Aorta (tissue), 5 donors: ENCODE measurements at places on chromosomes 6 and 20. TPM values are rescaled to one million over a fixed set of nuclear protein-coding genes. Genes with fewer than 3 reads are reported as not detected.

DNA sequence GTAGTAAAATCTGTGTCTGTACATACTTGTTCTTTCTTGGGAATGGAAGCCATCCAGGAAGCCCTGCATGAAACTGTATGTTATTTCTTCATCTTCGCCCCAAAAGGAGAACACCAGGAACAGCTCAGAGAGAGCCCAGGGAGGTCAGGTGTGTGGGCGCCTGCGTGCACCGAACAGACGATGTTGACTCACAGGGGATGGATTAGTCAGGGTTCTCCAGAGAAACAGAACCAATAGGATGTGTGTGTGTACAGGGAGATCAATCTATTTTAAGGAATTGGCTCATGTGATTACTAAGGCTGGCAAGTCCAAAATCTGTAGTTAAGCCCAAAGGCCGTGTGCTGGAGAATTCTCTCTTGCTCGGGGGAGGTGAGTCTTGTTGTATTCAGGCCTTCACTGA lies 45.7 kb downstream of the RNASET2 start:
- no peaks in the 10 kb centered on the region for H3K4me1 ChIP-seq
- no peaks in the 10 kb centered on the region for H3K27me3 ChIP-seq
- no peak for DNase-seq
- H3K27ac ChIP-seq = no peak overlapping the region
- no peak overlapping the region for H3K4me3 ChIP-seq
- no peaks in the 10 kb centered on the region for H3K36me3 ChIP-seq

DNA sequence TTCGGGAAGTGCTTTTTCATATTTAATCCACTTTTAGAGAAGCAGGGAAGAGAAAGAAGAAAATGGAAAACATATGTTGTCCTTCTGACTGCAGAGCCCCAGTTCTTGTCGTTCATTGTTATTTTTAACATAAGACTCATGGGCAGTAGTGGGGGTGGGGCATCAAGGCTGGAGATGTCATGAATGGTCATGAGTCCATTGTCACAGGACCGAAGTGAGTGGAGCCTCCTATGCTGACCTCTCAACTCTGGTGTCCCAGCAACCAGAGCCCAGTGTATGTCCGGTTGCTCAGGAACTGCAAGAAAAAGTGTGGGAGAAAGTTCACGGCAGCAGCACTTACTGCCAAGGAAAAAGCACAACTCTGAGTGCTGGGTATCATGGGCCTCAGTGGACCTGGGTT lies 108.6 kb downstream of the BANF2 start:
- no peaks in the 10 kb centered on the region for H3K27me3 ChIP-seq
- H3K36me3 ChIP-seq = no peaks in the 10 kb centered on the region
- H3K4me1 ChIP-seq = no peaks in the 10 kb centered on the region
- no peak overlapping the region for H3K27ac ChIP-seq
- H3K4me3 ChIP-seq = no peak overlapping the region

DNA sequence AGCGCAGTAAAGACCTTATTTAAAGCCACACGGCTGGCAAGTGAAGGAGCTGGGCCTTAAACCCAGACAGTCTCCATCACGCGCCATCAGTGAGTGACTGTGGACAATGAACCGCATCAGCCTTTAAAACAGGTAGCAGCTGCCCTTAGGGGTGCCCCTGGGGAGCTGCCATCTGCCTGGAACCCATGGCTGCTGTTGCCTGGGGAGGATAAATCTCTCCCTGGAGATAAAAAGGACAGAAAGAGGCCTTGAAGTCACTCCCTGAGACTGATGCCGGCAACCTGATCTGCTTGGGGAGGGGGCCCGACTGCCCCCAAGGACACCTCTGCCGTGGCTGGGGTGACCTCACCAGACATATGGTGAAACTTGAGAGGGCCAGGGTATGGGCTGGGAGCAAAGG lies 73.5 kb downstream of the PREX1 start:
- DNase-seq = peak; percentile 36
- H3K4me1 ChIP-seq = no peaks in the 10 kb centered on the region
- H3K27ac ChIP-seq = no peak overlapping the region
- H3K4me3 ChIP-seq = no peak overlapping the region
- no peaks in the 10 kb centered on the region for H3K27me3 ChIP-seq

DNA sequence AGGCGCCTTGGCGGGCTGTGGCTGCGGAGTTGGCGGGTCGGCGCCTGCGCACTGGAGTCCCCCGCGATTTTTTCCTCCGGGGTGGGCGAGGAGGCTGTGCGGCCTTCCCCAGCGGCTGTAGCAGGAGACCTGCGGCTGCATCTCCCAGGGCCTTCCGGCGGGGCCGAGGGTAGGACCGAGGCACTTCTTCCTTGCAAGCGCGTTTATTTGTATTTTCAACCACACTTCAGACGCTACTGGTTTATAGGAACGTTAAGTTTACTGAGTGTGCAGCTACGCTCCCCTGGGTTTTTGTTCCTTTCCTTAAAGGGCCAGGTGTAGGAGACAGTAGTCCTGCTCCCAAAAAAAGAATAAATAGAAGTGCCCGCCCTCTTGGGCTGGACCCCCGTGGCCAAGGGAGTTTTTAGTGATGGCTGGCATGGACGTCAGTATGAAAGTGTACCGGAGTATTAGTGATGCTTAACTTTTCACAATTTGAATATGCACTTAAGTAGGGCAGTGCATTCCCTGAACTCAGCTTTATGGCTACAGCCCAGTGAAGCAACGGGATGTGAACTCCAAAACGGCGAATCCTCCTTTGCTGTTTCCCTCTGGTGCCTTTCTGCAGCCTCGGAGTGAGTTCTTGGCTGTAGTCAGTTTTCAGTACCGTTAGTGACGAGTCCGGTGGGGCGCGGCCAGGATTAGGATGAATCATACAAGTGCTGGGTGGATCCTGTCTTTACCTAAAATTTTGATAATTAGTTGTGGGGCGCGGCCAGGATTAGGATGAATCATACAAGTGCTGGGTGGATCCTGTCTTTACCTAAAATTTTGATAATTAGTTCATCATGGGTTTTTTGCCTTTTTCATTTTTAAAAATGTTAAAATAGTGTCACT lies 1.0 kb upstream of the FBXO5 start:
- no peaks in the 10 kb centered on the region for H3K4me1 ChIP-seq
- H3K27ac ChIP-seq = peak overlapping the region; percentile 90
- no peaks in the 10 kb centered on the region for H3K27me3 ChIP-seq
- no peaks in the 10 kb centered on the region for H3K36me3 ChIP-seq
- peak overlapping the region; percentile 87 for H3K4me3 ChIP-seq

DNA sequence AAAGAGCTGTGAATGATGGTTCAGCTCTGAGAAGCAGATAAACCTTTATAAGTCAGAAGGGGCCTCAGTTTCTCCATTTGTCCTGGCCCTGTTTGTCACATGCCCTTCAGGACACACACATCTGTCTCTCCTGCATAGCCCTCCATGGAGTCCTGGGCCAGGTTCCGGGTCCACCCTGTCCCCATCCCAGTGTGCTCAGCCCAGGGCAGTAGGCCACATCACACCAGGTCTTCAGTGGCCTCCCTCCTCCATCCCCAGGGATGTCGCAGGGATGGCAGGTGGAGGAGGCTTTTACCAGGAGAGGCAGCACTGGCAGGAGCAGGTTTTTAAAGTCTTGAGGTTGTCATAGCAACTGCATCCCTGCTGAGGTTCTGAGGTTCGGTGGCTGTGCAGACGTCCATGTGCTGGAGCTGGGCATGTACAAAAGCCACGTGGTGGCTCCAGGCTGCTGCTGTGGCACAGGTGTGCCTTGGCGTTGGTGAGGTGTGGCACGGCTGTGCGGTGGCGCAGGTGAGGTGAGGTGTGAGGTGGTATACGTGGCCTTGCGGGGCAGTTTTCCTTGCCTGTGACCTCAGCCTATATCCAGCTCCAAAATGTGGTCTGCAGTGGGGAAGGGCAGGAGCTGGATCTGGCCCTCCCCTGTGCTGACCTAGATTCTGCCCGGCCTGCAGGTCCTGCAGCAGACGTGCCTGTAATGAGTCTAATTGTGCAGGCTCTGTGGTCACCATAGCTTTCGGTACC lies 8.0 kb upstream of the NPBWR2 start:
- no peaks in the 10 kb centered on the region for H3K4me1 ChIP-seq
- no peaks in the 10 kb centered on the region for H3K27me3 ChIP-seq
- peak; percentile 63 for DNase-seq
- H3K36me3 ChIP-seq = no peaks in the 10 kb centered on the region
- no peak overlapping the region for H3K4me3 ChIP-seq

GRCh38 chr6:15547400-15547799 lies 115.4 kb downstream of the DTNBP1 start:
- H3K36me3 ChIP-seq = no peaks in the 10 kb centered on the region
- H3K27ac ChIP-seq = no peak overlapping the region
- H3K27me3 ChIP-seq = no peaks in the 10 kb centered on the region
- peaks cover 5% of the 10 kb centered on the region for H3K4me1 ChIP-seq
- H3K4me3 ChIP-seq = no peak overlapping the region
- DNase-seq = no peak

- H3K4me3 ChIP-seq = no peak overlapping the region
These were observed 1092.0 kb upstream of the MAP3K7 start for GRCh38 chr6:91678679-91679446.

DNA sequence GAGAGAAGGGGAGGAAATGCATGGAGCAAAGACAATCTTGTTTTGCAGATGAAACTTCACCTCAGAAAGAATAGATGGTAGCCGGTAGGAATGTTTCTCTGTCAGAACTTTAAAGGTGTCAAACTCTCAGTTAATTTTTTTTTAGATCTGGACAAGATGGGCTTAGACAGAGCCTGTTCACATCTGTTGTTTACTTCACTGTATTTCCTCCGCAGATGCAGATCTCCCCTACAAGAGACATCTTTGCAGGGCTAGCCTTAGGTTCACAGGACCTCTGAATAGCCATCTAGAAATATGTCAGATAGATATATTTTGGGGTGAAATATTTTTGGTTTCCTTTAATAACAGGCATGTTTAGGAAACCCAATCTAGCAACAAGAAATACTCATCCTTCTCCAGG lies 12.1 kb upstream of the ZBP1 start:
- H3K36me3 ChIP-seq = no peaks in the 10 kb centered on the region
- no peaks in the 10 kb centered on the region for H3K4me1 ChIP-seq
- no peaks in the 10 kb centered on the region for H3K27me3 ChIP-seq
- no peak overlapping the region for H3K4me3 ChIP-seq
- DNase-seq = no peak

DNA sequence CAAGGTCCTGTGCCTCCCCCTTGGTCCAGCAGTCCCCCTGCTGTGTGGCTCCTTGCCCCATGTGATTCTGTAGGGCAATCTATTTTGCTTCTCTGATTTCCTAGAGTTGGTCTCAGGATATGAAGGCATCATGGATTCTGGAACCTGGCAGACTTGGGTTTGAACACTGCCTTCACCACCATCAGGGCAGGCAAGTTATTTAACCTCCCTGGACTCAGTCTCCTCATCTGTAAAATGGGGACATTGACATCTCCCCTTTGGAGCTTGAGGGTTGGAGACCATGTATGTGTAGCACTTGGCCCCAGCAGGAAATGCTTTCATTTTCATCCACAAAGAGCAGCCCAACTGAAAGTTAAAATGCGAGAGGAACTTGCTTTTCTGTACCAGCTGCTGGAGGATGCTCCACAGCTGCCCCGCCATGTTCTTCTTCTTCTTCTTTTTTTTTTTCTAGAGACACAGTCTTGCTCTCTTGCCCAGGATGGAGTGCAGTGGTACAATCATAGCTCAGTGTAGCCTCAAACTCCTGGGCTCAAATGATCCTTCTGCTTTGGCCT lies 6.7 kb downstream of the TOX2 start:
- DNase-seq = no peak
- no peak overlapping the region for H3K4me3 ChIP-seq
- H3K27me3 ChIP-seq = no peaks in the 10 kb centered on the region
- no peaks in the 10 kb centered on the region for H3K36me3 ChIP-seq
- H3K4me1 ChIP-seq = no peaks in the 10 kb centered on the region

DNA sequence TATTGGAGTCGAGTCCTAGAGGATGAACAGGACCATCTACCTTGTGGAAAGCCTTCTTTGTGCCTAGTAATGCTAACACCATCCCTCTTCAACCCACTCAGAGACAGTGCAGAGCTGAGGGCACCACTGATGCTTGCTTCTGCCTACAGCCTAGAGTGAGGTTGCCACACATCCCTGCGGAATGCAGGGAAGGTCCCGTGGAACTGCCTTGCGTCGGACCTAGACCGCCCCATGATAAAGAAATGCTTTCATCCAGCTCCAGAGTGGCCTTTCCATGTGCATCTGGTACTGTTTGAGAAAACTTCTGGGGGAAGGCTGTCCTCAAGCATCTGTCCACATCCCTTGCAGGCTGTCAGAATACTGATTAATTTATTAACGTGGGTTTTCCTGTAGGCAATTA lies 168.4 kb downstream of the PHACTR1 start:
- no peak overlapping the region for H3K4me3 ChIP-seq
- H3K27ac ChIP-seq = no peak overlapping the region
- no peak for DNase-seq
- H3K27me3 ChIP-seq = no peaks in the 10 kb centered on the region
- H3K36me3 ChIP-seq = no peaks in the 10 kb centered on the region
- H3K4me1 ChIP-seq = no peaks in the 10 kb centered on the region

DNA sequence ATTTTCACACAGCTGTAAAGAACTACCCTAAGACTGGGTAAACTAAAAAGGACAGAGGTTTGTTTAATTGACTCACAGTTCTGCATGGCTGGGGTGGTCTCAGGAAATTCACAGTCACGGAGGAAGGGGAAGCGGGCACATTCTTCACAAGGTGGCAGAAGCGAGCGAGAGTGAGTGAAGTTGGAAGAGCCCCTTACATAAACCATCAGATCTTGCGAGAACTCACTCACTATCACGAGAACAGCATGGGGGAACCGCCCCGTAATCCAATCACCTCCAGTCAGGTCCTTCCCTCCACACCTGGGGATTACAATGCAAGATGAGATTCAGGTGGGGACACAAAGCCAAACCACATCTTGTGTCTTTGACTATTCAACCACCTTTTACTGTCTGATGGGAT lies 700.5 kb downstream of the TENT5A start:
- DNase-seq = no peak
- H3K27ac ChIP-seq = no peak overlapping the region
- no peak overlapping the region for H3K4me3 ChIP-seq
- H3K4me1 ChIP-seq = no peaks in the 10 kb centered on the region
- H3K36me3 ChIP-seq = no peaks in the 10 kb centered on the region
- H3K27me3 ChIP-seq = no peaks in the 10 kb centered on the region

GRCh38 chr20:35394271-35394670 lies 17.5 kb downstream of the UQCC1 start:
- no peaks in the 10 kb centered on the region for H3K27me3 ChIP-seq
- no peak overlapping the region for H3K27ac ChIP-seq
- no peak overlapping the region for H3K4me3 ChIP-seq
- no peak for DNase-seq

DNA sequence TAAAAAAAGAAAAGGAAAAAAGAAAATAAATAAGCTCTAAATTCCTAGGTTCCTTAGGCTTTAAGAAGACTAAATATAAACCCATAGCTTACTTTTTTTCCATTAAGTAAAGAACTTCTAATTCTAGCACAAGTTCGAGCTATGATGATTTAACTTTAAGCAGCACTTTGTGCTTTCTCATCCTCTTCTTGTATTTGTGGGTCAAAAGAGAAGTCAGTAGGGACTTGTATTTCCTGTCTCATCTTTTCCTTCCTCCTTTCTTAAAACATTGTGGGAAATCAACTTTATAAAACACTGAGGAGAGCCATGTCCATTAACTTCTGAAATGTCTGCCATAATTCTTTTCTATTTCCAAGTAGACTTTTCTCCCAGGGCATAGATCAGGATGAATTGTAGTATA lies 637.7 kb upstream of the CITED2 start:
- H3K4me1 ChIP-seq = no peaks in the 10 kb centered on the region
- no peak overlapping the region for H3K27ac ChIP-seq

SLC22A16 gene
- total RNA-seq = 0.55 TPM

SLC26A8 gene
- total RNA-seq = 0.26 TPM

PLA2G7 gene
- 1.8 TPM for total RNA-seq

NR2E1 gene
- total RNA-seq = not detected

SLC22A1 gene
- 2.5 TPM for total RNA-seq

GINS1 gene
- 1.2 TPM for total RNA-seq

TTBK1 gene
- 0.12 TPM for total RNA-seq

HLA-DOB gene
- total RNA-seq = 2.8 TPM

SLC22A3 gene
- total RNA-seq = 61.0 TPM

SLC32A1 gene
- total RNA-seq = not detected

RPS6KA2 gene
- total RNA-seq = 52.7 TPM
